ENCODE measurements at places on chromosomes 3 and 15. TPM values are rescaled to one million over a fixed set of nuclear protein-coding genes. Genes with fewer than 3 reads are reported as not detected.

The CTXND1 gene
- 0.27 TPM for total RNA-seq

DNA sequence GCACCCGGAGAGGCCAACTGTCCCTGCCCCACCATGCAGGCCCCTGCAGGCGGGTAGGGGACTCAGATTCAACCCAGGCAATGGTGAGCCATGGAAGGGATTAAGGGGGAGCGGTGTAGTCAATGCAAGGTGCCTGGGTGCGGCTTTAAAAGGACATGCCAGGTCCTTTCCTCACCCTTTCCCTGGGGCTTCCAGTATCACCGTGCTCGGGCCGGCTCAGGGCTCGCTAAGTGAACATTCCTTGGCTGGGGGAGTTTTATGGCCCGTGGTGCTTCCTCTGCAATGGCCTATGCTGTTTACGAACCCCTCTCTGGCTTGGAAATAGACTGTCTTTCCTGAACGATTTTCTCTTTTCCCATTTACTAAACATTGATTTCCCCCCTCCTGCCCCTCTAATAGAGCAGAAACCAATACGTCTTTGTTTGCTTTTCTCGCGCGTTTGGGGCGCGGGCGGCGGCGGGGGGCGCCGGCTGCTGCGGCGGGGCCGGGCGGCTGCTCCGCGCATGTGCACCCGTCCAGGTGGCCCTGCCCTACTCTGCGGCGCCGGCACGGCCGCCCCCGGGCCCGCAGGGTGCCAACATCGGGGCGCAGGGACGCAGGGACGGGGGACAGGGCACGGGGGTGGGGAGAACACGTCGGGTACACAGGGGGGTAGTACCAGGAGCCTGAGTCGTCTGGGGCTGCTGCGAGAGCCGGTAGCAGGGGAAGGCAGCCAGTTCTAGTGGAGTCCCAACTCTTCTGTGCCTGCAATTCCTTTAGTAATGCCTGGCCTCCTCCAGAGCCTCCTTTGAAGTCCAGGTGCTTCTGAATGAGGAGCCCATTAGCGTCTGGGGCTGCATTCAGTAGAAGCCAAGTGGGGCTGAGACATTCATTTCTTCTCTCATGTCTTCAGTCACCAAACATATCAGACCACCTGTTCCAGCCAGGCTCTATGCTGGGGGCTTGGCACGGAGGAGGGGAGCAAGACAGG, 26.9 kb upstream of the CACNA2D2 start:
- DNase-seq: no peak

The EIF4E3 gene
- 26.6 TPM for total RNA-seq

GRCh38 chr3:58898513-58898912, 151.3 kb downstream of the CFAP20DC start:
- no peak for DNase-seq

DNA sequence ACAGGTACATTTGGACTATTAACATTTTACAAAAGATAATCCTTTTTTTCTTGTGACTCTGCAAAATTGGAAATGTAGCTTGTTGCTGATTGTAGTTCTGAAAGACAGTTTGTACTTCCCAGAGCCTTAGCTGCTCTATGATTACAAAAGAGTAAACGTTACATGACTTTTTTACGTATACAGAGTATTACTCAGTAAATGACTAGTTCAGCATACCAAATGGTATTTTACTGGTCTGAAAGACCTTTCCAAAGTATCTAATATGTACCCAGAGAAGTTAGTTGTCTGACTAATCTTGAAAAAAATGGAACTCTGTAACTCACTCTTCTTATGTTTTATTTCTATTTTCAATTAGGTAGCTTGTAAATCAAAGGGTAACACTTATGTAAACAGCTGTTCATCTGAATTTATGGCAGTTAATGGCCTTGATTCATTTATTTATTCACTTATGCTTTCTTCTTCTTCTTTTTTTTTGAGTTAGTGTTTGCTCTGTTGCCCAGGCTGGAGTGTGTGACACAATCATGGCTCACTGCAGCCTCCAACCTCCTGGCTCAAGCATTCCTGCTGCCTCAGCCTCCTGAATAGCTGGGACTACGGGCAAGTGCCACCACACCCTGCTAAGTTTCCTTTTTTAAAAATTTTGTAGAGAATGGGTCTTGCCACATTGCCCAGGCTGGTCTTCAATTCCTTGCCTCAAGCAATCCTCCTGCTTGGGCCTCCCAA, 151.7 kb downstream of the C3orf38 start:
- no peak for DNase-seq
